ENCODE measurements at places on chromosomes 4 and X.

DNA sequence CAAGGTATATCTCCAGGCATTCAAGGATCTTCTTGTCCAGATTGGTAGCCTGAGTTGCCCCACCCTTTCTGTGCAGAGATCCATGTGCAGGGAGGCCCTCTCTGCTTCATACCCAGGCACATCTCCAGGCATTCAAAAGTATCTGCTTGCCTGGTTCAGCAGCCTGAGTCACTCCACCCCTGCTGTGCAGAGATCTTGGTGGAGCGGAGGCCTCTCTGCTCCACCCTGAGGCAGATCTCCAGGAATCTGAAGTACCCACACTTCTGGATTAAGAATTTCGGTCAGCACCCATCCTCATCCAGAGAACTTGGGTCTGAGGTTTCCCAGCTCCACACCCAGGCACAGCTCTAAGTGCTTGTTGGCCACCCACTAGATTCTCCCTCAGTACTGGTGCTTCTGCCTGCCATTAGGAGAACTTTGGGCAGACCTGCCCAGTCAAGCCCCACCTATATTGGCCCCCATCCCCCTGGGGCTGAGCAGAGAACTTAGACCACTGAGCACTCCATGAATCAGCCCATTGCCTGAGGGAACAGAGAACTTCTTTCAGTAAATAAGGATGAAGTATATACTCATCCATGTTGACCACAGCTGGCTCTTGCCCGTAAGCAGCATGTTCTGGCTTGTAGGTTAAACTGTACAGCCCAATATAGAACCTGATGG is 199.5 kb upstream of the ZCCHC13 start:
- no peak for DNase-seq

GRCh38 chrX:146881521-146881920 is 67.0 kb upstream of the CXorf51A start:
- DNase-seq = no peak

DNA sequence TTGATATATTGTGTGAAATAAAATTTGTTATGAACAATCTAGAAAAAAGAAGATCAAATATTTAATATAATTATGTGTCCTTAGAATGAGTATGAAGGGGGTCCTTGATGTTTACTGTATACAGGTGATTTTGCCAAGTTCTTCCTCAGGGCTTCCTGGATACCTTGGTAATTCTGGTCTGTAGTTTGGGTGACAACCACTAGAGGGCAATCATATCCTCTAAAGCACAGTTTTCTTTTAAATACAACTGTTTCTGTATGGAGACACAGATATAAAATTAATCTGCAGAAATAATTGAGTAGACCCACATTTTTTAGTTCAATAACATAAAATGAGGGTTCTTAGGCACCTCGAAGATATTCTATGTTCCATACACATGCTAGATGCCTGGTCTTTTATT is 157.7 kb downstream of the SPANXN1 start:
- DNase-seq = no peak

DNA sequence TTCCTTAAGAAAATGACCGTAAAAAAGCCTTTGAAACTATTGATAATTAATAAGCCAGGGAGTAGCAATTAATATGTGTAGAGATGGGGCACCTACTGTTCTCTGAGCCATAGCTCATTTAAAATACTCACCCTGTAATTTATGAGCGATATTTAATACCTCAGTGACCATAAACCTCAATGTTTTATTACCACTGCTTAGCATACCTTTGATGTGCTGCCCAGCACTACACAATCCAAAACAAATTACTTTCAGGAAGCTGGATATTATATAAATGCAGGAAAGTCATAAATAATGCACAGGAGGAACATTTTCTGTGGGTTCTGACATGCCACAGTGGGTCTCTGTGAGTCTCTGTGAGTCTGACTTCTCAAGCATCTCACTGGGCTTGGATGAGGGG is 166.1 kb upstream of the RPL34 start:
- no peak for DNase-seq

DNA sequence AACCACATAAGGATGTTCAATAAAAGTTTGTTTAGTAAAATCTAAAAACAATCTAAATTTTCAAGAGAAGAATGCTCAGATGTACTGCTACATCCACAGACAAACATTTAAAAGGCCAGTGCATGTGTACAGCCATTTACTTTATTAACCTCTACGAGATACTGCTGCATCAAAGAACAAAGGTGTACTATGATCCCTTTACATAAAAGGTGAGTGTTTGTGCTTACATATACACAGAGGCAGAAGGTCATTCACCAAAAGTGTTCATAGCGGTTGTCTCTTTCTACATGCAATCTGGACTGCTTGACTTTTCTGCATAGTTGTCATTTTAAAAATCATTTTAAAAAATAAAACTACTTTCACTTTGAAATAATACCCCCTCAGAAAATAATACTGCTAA is 81.7 kb downstream of the AFAP1 start:
- DNase-seq = no peak

DNA sequence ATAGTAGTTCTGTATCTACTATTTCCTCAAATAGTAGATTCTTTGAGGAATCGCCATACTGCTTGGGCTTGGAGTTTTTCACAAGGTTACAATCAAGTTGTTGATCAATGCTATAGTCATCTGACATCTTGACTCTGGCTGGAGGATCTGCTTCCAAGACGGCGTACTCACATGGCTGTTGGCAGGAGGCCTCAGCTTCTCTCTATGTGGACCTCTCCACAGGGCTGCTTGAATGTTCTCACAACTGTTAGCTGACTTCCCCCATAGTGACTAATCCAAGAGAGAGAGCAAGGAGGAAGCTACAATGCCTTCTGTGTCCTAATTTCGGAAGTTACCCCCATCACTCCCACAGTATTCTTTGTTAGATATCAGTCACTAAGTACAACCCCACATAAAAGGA is 10.3 kb downstream of the EGFL6 start:
- DNase-seq = no peak

DNA sequence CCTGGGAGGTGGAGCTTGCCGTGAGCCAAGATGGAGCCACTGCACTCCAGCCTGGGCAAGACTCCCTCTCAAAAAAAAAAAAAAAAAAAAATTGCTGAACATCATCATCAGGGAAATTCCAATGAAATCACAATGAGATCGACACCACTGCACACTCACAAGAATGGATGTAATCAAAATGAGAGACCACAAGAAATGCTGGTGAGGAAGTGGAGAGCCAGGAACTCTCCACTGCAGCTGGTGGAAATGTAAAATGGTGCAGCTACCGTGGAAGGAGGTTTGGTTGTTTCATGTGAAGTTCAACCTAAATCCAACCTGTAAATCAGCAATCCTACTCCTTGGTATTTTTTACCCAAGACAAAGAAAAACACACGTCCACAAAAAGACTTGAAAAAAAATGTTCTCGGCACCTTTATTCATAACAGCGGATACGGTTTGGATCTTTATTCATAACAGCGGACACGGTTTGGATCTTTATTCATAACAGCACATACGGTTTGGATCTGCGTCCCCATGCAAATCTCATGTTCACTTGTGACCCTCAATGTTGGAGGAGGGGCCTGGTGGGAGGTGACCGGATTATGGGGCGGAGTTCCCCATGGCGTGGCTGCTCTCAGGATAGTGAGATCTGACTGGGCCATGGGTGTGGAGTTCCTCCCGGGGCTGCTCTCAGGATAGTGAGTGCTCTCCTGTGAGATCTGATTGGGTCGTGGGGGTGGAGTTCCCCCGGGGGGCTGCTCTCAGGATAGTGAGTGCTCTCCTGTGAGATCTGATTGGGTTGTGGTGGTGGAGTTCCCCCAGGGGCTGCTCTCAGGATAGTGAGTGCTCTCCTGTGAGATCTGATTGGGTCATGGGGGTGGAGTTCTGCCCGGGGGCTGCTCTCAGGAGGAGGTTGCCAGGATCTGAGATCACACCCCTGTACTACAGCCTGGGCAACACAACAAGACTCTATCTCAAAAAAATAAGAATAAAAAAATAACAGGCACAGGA is 7.7 kb downstream of the GAK start:
- DNase-seq = no peak

DNA sequence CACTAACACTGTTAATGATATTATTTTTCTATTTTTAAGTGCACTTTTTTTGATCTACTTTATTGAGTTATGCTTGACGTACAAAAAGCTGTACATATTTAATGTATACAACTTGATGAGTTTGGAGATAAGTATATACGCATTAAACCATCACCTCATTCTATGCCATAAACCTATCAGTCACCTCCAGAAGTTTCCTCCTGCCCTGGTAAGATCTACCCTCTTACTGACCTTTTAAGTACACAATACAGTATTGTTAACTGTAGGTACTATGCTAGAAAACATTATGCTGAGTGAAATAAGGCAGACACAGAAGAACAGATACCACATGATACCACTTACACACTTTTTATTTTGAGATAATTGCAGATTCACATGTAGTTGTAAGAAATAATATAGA is 36.9 kb downstream of the INTS6L start:
- no peak for DNase-seq

- no peak for DNase-seq
Measured at GRCh38 chrX:152024710-152025109, 50.2 kb upstream of the GABRE start.

DNA sequence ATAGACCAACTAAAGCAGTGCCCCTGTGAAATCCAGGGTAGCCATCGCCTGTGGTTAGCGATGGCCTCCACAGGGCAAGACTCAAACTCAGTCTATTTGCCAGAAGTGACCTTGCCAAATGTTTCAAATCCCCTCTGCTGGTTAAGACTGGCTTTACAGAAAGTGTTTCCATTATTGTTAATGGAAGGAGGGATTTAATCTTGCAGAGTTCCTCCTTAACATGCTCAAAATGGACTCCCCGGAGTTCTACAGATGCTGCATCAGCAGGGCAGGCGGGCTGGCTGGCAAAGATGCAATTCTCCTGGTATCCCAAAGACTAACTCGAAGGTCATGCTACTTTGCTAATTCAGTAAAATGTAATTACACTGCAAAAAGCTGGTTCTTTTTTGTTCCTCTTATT is 313.0 kb upstream of the SLC7A11 start:
- no peak for DNase-seq

GRCh38 chr4:82706349-82707000 is 92.1 kb downstream of the SCD5 start:
- DNase-seq = no peak

- no peak for DNase-seq
Measured at GRCh38 chr4:3777669-3778068, 11.5 kb downstream of the ADRA2C start.

- no peak for DNase-seq
Measured at GRCh38 chr4:151652841-151653547, 107.8 kb downstream of the GATB start.

DNA sequence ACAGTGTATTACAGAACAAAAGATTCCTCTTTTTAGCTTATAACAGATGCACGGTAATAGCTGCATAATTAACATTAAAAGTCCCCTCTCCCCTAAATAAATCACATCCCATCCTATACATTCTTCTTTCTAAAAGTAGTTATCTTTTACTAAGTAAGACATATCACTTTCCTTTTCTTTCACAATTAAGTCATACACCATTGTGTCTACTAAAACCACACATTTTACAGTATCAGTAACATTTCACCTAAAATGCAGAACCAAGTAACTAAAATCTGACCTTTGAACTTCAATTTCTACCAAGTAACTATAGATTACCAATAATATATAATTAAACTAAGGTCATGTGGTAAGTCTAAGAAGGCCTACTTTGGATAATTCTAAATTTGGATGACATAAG is 14.2 kb downstream of the DHX15 start:
- DNase-seq = no peak

DNA sequence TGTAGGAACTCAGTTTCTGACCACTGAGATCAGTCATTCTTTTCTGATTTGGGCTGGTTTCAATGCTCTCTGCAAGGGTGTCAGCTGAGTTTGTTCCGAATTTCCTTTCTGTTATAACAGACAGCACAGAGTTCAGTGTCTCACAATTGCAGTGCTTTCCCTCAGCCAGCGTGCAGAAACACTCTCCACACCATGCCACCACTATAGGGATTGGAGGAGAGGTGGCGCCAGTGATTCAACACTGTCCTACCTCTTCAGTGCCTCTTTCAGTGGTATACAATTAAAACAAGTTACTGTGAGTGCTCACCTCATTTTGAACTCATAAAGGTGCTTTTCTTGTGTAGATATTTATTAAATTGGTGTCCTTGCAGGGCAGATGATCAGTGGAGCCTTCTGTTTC is 413.2 kb upstream of the CXorf51B start:
- DNase-seq = no peak

DNA sequence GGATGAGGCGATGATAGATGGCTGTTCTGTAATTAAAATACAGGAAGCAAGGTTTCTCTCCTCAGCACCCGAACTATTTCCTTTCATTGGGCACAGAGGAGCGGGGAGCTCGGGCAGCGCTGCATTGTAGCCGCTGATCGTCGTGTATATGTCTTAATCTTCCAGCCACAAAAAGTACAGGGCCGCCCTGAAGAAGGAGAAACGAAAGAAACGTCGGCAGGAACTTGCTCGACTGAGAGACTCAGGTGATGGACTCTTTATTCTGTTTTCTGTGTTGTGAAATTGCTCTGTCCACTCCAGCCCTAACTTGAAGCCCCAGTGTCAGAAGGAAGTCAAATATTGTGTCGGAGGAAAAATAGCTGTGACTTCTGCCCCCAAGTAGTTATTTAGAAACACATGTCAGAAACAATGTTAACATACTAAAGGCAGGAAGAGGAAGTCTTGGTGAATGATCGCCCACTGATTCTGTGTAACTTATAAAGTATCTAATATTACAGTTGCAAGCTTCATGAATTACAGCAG is 546 bp downstream of the ZRSR2 start:
- DNase-seq = no peak

- no peak for DNase-seq
Measured at GRCh38 chrX:17242470-17242869, 132.5 kb upstream of the NHS start.

- no peak for DNase-seq
Measured at GRCh38 chrX:118131336-118131735, 14.7 kb upstream of the KLHL13 start.

- DNase-seq = no peak
Measured at GRCh38 chr4:159398236-159398638, 295.4 kb downstream of the RAPGEF2 start.

DNA sequence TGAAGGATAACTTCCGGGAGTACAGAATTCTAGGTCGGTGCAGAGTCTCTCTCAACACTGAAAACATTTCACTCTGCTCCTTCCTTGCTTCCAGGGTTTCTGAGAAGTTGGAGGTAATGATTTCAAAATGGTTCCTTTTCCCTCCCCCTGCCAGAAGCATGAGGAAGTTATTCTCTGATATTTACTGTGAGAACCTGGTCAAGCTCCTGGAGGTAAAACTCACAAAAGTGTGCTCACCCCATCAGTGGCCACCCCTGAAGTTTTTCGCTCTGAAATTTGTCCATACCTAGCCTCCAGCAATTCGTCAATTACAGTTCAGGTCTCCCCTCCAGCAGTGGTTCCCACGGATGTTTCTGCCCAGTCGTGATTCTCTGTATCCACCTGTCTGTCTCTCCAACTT is 16.2 kb upstream of the MECP2 start:
- no peak for DNase-seq

GRCh38 chrX:106300239-106300638 is 132.1 kb downstream of the PWWP3B start:
- DNase-seq = no peak

- no peak for DNase-seq
Measured at GRCh38 chrX:135951291-135951690, 22.5 kb downstream of the MMGT1 start.

- DNase-seq = no peak
Measured at GRCh38 chr4:184794470-184794869, 31.3 kb downstream of the ACSL1 start.

GRCh38 chr4:108247387-108248049 is 78.8 kb upstream of the LEF1 start:
- DNase-seq = no peak

GRCh38 chr4:33518856-33519255 is 2725.5 kb downstream of the ARAP2 start:
- no peak for DNase-seq
